ENCODE measurements at places on chromosomes 12 and 14.

DNA sequence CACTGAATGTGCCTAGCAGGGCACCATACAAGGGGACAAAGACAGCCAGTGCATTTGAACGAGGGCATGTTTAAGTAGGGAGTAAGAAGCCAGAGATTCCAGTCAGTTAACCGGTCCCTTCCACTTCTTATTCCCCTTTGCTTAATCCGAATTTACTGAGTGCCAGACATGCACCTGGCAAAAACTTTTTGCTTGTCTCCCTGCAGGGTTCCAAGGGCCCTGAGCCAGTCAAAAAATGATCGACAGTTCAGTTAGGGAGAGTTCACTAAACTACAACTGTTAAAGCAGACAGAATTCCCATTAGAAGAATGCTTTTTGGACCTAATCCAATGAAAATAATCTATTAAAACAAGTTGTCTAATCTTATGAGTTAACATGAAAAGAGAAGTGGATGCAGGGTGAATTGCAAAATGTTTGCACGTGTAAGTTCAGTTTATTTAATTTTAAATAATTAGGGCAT is 193.8 kb downstream of the TMTC2 start:
- DNase-seq = no peak

DNA sequence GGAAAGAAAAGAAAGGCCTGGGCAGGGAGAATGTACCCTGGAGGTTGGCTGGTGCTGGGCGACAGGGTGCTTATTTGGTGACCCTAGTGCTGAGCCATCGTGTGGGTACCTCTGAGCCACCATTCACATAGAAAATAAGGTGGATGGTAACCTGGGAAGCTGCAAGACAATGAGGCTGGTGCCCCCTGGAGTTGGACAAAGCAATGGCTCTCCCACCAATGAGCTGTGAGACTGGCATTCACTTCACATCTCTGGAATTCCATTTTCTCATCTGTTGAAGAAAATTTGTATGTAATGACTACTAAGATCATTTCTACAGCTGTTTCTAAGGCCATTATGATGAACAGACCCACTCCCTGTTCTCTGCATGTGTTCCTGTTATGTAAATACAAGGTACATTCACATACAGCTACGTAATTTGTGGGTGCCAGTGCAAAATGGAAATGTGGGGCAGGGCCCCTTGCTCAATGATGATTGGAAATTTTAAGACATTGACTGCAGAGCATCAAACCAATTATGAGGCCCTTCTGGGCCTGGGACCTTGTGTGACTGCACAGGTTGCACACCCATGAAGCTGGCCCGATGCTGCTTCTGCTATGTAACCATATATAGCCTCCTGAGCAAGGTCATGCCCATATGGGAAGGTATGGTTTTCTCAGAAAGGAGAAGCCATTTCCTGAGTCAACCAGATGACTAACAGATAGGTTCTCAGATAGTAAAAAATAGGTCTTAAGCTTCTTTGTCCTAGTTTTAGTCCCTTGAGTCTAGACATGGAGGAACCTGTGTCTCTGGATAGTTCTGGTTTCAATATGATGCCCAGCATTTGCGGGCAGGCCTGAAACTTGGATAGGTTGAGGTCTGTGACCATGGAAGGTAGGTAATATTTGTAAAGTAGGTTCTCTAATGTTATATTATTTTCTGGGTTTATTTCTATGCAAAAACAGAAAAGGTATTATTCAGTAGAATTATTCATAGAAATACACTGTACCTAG is 63.4 kb upstream of the IGF1 start:
- no peak for DNase-seq

- DNase-seq = no peak
Measured at GRCh38 chr12:110465024-110465423, 3.0 kb downstream of the GPN3 start.

GRCh38 chr14:105887692-105888091 is 361.3 kb downstream of the TMEM121 start:
- no peak for DNase-seq

GRCh38 chr12:132662901-132663755 is 24.0 kb downstream of the POLE start:
- no peak for DNase-seq

DNA sequence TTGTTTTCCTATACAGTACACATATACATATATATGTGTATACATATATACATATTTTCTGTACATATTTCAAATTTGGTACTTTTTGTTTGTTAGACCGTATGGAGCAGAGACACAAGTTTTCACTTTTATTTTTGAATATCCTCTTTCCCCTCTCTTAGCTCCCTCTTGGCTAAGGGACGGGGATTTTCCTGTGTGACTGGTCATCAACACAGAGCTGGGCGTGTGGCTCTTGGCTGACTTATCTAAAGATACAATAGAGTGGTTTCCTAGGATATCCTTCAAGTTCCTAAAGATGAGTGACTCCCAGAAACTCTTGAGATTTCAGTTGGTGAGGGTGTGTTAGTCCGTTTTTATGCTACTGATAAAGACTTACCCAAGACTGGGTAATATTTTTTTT is 1404.5 kb upstream of the TMEM132C start:
- no peak for DNase-seq

- no peak for DNase-seq
Measured at GRCh38 chr12:92218394-92219077, 72.9 kb upstream of the BTG1 start.

- DNase-seq = no peak
Measured at GRCh38 chr12:75364919-75365318, 26.0 kb upstream of the GLIPR1L2 start.

- DNase-seq = peak; percentile 78
Measured at GRCh38 chr12:109264095-109264942, 44.8 kb downstream of the FOXN4 start.

DNA sequence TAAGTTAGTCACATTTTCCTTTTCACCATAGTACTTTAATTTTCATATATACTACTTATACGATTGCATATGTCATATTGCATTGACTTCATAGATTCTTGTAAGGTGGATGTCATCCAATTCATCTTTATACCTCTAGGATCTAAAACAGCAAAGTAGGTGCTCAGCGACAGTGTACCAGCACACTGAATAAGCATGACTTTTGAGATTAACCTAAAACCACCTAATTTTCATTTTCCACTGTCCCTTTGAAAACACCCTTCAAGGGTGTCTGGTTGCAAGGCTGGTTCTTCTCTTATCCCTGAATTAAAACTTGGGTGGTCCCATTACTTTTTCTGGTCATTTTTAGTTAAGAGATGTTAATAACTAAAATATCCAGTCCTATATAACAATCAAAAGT is 4.4 kb downstream of the GPR19 start:
- no peak for DNase-seq

- no peak for DNase-seq
Measured at GRCh38 chr12:107844312-107844921, 69.9 kb downstream of the ASCL4 start.

GRCh38 chr12:27987331-27987730 is 14.8 kb upstream of the PTHLH start:
- no peak for DNase-seq

DNA sequence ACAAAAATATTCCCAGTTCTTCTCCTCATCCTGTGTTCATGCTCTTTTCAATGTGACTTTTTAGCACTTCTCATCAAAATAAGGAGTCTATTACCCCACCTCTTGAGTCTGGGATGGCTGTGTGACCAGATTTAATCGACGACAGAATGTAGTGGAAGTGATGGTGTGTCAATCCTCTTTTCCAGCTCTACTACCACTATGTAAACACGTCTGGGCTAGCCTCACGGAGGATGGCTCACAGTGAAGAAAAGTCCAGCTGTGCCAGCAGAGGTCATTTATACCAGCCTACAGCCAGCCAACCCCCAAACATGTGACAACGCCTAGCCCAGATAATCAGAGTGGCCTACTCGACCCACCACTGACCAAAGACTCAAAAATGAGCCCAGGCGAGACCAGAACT is 37.3 kb upstream of the FGF6 start:
- DNase-seq = no peak

DNA sequence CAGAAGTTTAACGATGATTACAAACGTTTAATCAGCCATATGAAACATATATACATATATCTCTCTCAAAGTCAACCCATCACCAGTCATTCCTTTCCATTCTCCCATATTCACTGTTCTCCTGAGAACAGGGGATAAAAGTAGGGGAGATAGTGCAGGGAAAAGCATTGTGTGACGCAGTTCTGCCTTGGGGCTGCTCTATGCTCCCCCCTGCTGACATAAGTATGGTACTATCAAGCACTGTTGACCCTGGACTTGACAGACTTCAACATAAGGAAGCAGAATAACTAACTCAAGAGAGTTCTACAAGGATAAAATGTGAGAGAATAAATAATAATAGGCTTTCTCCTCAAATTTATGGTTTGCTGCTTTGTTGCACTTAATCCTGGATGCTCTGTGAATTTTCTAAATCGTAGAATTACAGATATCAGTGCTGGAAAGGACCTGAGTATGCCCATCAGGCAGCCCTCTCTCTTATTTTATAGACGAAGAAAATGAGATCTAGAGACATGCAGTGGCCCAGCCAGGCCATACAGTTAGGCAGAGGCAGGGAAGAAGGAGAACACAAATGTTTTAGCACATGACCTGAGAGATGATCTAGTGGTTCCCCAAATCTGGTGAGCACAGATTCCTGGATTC is 87.2 kb downstream of the SCN8A start:
- DNase-seq = peak; percentile 24

GRCh38 chr14:95146079-95146771 is 11.1 kb downstream of the DICER1 start:
- DNase-seq = no peak

DNA sequence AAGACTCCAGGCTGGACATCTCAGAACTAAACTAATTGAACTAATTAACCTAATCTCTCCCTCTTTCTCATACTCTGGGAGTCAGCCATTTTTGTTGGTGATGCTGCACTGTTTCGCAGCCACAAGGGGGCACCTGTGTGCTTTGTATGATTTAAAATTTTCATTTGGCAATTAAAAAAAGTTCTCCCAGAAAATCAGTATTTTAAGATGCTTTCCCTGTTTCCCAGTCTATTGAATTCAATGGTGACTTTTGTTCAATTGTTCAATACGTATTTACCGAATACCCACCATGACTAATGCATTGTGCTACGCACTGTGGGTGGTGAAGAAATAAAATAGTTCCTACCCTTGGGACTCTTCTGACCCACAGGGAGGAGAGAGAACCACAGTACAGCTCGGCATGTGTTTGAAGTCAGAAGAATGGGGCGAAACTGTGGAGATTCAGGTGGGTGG is 63.7 kb downstream of the ZNF664 start:
- DNase-seq = peak; percentile 12

DNA sequence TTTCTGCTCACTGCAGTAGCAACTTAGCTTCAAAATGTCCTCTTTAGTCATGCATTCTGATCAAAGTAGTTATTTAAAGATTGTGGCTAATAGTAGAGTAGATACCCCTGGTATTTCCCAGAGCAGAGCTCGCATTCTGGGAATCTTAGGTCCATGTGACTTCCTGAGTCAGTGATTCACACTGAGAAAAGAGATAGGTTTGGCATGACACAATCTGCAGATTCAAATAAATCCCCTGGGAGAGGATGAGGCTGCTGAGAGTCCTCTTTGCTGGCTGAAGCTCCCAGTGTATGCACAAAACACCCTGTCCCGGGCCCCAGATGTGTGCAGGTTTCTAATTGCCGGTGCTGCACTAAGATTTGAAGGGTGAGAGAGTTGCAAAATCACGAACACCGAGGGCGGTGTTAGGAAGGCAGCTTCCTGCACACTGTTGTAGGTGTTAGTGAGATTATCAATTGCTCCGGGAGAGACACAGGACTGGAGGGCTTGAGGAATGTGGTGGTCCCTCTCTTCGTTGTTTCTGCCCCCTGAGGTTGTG is 233.2 kb downstream of the NRXN3 start:
- no peak for DNase-seq

DNA sequence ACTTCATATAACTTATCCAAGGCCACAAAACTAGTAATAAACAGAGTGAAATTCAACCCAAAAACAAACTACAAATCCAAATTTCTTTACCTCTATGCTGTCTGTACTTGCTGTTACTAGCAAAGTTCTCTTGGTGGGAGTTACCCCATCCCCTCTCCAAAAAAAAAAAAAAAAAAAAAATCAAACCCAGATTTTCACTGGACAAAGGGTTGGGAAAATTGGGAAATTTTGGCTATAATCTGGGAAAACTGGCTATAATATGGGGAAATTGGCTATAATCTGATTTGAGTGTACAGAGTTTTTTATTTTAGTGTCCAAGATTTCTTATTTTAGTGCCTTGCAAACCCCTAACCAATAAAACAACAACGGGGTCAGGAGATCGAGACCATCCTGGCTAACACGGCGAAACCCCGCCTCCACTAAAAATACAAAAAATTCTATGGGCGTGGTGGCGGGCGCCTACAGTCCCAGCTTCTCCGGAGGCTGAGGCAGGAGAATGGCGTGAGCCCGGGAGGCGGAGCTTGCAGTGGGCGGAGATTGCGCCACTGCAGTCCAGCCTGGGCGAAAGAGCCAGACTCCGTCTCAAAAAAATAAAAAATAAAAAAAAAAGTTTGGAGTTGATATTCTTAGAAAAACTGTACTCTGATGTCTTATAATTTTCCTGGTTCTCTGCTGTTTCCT is 148.4 kb downstream of the CHST11 start:
- DNase-seq = no peak

DNA sequence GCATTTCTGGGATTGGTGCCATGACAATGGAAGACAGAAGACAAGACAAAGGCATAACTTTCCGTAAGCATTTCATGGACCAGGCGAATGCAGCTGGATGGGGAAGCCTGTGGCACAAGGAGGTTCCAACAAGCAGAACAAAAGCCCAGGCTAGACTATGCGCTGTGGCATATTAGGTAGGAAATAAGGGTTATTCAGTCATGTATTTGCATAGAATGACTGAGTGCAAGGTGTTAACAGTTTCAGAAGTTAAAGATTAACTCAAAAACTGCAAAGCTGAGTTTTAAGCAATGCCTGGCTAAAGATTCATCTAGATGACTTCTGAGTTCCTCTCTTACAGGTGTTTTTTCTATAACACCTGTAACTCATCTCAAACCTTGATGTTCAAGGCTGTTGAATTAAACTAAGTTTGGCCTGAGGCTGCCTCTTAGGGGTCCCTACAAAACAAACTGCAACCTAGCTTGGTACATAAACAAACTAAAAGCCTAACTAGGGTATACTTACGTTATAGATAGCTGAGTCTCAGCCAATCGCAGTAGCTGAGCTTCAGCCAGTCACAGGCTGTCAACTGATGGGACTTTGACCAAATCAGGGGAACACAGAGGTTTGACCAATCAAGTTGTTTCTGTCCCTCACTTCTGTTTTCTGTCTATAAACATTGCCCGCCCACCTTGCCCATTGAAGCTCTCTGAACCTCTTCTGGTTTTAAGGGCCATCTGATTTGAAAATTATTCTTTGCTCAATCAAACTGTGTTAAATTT is 52.2 kb upstream of the PLBD1 start:
- no peak for DNase-seq

DNA sequence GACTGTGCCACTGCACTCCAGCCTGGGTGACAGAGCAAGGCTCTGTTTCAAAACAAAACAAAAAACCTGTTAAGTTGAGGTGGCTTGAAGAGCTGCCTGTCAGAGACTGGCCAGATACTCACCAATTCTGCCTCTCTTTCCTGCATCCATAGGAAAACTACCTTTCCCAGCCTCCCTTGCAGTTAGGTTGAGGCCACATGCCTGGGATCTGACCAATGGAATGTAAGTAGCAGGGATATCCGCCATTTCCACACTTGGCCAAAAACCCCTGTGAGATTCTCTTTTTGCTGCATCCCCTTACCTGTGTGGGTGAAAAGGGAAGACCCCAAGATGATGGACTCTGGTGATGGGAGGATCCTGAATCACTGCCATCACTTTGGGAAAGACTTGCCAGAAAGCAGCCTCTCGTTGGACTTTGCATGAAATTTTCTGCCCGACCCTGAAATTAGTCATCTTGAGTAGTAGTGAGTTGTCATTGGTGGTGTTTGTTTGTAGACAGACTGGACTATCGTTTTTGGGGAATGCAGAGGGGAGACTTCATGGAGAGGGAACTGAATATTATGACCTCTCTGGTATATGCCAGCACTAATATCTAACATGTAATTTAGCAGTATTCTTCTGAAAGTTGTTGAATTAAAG is 14.0 kb downstream of the GPR68 start:
- DNase-seq = no peak
